ENCODE measurements at places on chromosomes 11 and 22.

DNA sequence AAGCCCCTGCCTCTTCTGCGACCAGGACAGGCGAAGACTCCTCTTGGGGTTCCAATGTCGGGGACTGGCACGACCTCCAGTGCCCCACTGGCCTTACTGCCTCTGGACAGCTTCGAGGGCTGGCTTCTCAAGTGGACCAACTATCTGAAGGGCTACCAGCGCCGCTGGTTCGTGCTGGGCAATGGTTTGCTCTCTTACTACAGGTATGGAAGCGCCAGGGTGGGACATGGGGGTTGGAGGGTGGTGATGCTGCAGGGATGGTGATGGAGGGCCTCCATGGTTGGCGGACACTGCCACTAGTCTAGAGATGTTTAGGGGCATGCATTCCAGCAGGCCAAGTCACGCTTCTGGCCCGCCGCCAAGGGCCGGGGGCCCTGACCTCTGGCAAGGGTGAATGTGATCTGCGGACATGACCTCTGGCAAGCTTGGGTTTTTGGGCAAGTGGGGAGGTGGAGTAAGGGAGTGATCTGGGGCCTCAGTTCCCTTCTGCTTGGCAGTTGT, 727 bp downstream of the OSBP2 start:
- no peak for DNase-seq

GRCh38 chr11:86513746-86514373, 139.2 kb downstream of the CCDC81 start:
- DNase-seq: no peak

GRCh38 chr22:38868286-38868721, 3.7 kb downstream of the CBX6 start:
- no peak for DNase-seq

GRCh38 chr11:82867495-82868082, 32.6 kb downstream of the PRCP start:
- peak; percentile 97 for DNase-seq

GRCh38 chr11:11039208-11039965, 181.5 kb upstream of the ZBED5 start:
- peak; percentile 49 for DNase-seq

GRCh38 chr11:68579455-68579854, 104.9 kb upstream of the GAL start:
- no peak for DNase-seq

DNA sequence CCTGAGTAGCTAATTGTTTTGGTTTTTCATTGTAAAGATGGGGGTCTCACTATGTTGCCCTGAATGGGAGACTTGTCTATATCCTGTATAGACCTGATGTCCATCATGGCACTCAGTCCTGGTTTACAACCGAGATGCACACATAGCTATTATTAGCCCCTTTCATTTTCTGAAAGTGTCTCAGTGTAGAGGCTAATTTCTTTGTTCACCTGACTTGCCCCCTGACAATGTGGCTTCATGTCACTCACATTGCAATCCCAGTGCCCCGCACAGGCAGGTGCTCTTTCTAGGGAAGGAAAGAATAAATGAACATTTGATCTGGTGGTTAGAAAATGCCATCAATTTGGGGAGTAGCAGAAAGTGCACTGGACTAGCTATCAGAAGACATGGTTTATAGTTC, 13.1 kb upstream of the KDM2A start:
- DNase-seq: no peak

- DNase-seq: no peak
Observed at GRCh38 chr11:116731821-116732220, 41.0 kb downstream of the BUD13 start.

DNA sequence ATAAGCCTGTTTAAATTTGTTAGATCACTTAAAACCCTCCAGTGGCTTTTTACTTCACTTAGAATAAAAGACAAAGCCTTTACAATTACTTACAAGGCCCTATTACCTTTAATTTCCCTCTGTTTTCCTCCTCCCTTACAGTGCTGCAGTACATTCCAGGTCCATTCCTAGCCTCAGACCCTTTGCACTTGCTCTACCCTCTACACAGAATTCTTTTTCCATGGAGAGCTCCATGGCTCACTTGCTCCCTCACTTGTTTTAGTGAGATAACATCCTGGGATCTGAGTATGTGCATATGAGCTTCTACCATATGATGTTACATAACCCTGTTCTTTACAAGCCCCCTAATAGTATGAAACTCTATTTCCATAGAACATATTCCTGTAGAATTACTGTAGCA, 24.4 kb downstream of the ZNF214 start:
- DNase-seq: no peak

- peak; percentile 93 for DNase-seq
Observed at GRCh38 chr22:26322179-26322905, 106.7 kb upstream of the ASPHD2 start.

GRCh38 chr22:39282645-39283321, 36.6 kb downstream of the RPL3 start:
- DNase-seq: no peak

GRCh38 chr11:120985718-120986569, 38.0 kb upstream of the TBCEL start:
- DNase-seq: peak; percentile 74

- no peak for DNase-seq
Observed at GRCh38 chr22:42313204-42313603, 42.8 kb upstream of the TCF20 start.

DNA sequence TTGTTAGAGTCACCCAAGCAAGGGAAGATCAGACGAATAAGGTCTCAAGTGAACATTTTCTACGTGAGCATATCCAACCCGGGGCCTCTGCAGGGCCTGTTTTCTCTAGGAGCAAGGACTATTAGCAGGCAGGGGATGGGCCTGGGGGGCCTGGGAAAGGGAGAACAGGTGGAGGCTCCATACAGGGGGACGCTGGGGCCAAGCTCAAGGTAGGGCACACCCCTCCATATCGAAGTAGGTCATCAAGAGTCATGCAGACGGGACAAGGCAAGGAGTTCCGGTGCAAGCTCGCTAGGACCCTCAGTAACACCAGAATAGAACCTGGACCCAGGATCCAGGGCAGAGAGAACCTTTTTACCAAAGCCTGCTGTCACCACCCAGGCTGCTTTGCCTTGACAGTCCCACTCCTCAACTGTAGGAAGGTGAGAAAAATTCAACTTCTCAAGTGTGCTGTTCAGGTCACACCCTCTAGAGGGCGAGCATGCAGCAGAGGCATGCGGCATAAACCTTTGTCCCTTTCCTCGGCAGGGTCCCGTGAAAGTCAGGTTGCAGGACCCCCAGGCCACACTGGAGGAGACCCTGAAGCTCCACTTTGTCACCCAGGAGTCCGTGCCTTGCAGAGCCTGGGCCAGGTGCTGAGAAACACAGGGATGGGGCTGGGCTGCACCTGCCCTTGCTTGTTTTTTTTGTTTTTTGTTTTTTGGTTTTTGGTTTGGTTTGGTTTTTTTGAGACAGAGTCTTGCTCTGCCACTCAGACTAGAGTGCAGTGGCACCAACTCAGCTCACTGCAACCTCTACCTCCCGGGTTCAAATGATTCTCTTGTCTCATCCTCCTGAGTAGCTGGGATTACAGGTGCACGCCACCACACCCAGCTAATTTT, 8.6 kb upstream of the APOBEC3B start:
- peak; percentile 72 for DNase-seq

- no peak for DNase-seq
Observed at GRCh38 chr11:107044503-107044902, 26.2 kb upstream of the GUCY1A2 start.

- peak; percentile 15 for DNase-seq
Observed at GRCh38 chr22:44572414-44573207, 74.6 kb upstream of the RTL6 start.

DNA sequence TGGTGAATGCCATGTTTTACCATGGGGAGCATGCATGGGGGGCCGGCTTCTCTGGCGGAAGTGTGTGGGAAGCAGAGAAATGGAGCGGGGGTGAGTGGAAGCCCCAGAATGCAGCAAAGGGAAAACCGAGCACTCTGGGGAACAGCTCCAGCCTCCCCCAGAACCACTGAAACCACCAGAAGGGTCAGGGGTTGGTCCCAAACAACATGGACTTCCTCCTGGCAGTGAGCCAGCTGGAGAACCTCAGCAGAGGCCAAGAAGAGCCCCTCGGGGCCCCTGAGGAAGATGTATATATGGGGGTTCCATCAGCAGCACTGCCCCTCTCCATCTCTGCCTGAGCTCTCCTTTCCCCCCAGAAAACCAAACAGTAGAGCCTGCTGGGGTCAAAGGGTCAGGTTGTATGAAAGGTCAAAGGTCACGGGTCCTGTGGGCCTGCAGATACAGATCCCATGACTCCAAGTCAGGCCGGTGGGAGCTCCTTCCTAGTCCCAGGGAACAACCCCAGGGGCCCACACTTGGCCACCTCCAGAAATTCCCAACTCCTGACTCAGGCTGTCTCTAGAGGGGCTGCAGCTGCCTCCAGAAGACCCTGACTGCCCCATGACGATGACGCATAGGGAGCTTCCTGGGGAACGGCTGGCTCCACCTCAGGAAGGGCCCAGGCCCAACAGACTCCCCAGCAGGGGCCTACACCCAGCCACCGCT, 48.5 kb upstream of the TIMP3 start:
- no peak for DNase-seq

- no peak for DNase-seq
Observed at GRCh38 chr11:109046284-109046992, 375.6 kb upstream of the C11orf87 start.

- no peak for DNase-seq
Observed at GRCh38 chr22:49793296-49793695, 34.4 kb downstream of the BRD1 start.

- peak; percentile 90 for DNase-seq
Observed at GRCh38 chr11:86632499-86633269, 39.7 kb downstream of the ME3 start.

GRCh38 chr22:36409911-36410756, 22.4 kb upstream of the MYH9 start:
- DNase-seq: no peak

DNA sequence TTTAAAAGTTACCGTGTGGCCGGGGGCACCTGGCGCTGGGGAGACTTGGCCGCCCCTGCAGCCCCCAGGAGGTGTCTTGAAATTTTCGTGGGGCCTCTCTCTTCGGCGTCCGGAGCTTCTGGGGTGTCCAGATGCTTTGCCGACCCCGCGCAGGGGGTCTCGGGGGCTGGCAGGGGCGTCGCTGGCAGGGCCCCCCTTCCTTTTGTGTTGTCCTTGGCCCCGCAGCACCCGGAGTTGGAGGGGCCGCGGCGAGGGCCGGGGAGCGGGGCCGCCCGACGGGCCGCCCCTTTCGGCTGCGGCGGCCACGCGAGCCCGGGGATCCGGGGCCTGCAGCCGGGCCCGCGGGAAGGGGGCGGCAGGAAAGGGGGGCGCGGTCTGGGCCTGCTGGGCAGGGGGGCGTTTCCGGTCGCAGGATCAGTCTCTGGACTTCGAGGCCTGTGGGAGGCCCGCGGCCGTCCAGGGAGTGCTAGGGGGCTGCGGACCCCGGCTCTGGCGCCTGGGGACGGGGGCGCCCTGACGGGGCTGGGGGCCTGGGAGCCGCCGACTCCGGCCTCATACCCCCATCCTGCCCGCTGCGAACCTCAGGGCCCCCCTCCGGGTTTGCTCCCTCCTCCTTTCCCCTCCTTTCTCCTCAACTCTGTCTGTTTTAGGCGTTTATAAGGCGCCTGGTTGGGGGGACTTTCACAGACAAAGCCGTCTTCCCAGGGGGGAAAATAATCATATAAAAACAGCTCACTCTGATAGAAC, 869 bp downstream of the ZC3H7B start:
- DNase-seq: peak; percentile 55

GRCh38 chr11:73343076-73343873, 32.9 kb upstream of the RELT start:
- no peak for DNase-seq

DNA sequence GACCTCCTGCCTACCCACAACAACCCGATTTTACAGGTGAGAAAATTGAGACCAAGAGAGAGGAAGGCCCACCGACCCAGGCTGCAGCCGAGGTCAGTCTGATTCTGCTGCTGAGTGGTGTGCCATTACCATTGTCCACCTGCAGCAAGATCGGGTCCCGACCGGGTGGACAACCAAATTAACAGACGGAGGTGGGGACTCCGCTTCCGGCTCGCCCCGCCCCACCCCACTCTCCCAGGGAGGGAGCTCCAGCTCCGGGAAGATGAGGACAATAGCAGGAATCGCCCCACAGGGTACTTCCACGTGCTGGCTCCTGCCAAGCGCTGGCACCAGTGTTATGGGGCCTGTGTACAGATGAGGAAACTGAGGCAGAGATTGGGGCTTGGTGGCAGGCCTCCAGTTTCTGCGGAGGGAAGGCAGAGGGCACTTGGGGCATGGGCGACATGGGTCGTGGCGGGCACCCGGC, 425 bp upstream of the KDELR3 start:
- DNase-seq: no peak

DNA sequence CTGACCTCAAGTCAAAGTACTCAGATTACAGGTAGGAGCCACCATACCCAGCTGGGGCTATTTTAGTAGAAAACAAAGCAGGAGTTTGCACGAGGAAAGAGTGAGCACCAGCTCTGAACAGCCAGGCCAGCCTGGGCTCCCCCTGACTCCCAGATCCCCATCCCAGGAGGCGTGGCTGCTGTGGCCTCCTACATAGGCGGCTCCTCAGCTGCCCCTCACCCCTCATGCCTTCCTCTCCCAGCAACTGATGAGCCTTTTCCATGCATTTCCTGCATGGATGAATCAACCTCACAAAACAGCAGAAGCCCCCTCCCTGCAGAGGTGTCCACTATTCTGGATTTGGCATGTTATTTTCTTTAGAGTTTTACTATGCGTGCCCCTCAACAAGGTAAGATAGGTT, 10.5 kb upstream of the FLRT1 start:
- DNase-seq: no peak

DNA sequence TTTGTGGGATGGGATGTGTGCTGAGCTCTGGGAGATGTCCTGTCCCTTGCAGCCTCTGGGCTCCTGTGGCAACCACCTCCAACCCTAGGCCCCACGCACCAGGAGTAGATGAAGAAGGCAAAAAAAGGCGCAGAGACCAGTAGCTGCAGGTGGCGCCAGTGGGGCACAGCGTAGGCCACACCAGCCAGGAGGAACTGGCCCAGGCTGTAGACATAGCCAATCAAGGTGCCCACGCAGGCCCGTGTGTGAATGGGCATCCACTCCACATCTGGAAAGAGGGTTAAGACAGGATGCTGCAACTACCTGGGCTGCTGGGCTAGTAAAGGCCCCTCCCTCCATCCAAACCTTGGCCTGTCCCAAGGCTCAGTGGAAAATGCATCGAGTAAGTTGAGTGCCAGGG, 3.0 kb downstream of the SLC22A6 start:
- no peak for DNase-seq

GRCh38 chr11:120021978-120022377, 115.9 kb downstream of the TRIM29 start:
- DNase-seq: no peak

DNA sequence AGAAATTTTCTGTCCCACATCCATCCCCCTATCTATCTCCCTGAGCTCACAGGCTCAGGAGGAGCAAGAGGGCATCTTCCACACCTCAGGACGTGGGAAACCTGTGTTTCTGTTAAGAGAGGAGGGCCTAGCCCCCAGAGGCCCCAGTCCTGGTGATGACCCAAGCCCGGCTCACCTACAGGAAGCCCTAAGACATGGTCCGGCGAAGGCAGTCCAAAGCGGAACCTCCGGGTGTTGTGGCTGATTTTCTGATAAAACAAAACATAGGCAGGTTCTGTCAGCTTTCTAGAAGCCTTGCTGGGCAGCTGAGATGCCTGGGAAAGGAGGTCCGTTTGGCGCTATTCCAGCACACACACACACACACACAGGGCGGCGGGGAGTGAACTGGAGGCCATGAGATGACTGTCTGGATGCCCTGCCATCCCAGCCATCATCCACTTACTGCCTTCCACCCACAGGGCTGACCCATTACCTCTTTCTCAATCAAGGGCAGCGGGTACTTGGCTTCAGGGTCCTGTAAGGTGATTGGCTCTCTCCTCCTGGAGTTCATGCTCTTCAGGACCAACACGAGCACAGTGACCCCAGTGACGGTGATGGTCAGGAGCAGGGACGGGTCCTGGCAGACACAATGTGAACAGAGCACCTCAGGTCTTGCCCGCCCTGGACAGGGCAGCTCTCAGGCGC, 882 bp downstream of the CYB5R2 start:
- DNase-seq: no peak
